ENCODE measurements at places on chromosomes 5 and 9.

GRCh38 chr5:146765089-146765832, 113.3 kb downstream of the PPP2R2B start:
- DNase-seq, result no peak

DNA sequence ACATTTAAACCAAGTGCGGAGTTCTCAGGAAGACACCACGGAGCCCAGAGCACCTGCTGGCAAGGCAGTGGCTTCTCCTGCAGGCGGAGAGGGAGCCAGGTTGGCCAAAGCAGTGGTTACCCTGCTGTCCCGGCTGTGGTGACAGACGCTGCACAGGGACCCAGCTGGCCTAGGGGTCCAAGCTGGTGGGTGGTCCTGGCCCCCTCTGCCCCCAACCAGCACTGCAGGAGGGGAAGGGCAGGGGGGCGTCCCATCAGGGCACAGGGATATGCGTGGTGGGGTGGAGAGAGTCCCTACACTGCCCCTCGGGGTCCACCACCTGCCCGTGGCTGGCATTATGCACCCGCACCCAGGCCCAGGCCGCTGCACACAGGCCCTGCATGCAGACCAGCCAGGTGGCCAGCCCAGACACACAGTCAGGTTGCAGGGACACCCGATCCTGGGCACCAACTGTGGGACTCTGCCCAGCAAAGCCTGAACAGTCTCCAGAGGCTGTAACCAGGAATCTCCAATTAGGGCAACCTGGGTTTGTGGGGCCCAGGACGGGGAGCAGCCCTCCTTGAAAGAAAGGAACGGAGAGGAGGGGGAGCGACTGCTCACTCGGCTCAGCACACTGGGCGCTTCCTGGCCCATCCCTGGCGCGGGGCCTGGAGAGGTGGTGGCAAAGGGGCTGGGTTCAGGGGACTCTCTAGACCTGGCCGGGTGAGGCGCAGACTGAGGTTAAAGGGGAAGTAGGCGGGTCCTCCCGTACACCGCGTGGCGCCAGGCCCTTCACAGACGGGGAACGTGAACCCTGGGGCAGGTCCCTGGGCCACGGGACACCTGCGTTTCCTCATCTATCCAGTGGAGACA, 46.3 kb downstream of the NACC2 start:
- DNase-seq, result no peak

- DNase-seq, result no peak
Measured at GRCh38 chr5:165834891-165835290, 2329.5 kb downstream of the MAT2B start.

DNA sequence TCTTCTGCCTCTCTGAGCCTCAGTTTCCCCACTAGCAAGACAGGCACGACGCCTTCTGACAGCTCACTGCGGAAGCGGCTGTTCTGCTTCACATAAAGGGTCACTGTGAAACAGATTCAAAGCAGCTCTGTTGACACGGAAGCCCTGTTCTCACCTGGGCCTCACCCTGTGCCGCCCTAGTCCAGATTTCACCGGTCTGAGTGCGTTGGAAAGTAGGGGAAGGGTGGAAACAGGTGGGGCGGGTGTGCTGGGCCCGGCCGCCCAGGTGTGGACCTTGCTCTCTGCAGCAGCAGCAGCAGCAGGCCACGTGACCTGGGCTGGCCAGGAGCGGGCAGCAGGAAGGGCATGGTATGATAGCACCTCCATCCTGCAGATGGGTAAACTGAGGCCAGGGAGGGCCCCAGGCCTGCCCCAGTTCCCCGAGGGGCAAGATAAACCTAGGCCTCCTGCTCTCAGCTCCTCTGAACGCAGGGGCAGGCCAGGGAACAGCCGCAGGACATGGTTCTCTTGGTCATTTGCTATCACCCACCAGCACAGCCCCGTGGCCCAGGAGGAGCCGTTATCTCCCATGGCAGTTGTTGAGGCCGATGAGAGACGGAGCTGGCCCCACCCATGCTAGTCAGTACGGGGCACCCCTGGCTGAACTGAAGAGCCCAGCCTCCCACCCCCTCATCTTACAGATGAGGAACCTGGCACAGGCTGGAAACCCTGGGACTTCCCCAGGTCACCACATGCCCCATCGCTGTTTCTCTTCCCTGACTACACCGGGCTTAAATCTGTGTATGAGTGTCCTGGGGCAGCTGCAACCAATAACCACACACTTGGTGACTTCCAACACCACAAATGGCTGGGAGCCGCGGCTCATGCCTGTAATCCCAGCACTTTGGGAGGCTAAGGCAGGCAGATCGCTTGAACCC, 12.1 kb downstream of the PTGES2 start:
- DNase-seq, result no peak

DNA sequence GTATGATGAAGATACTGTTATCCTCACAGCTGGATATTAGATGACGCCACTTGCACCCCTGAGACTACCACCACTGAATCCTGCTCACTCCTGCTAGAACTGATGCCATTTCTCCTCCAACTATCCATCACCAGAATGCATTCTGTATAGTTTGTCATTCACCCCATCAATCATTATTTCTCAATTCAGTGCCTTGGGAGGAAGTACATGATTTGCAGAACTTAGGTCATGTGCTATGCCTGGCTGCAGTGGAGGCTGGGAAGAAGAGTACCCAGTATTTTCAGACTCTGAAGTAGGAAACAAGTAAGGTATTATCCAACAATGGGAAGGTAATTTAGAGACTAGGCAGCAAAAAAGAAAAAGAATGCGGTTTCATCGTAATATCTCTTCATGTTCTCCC, 26.2 kb upstream of the HSD17B4 start:
- DNase-seq, result no peak

GRCh38 chr5:98941131-98941883, 12.5 kb upstream of the CHD1 start:
- no peak for DNase-seq

DNA sequence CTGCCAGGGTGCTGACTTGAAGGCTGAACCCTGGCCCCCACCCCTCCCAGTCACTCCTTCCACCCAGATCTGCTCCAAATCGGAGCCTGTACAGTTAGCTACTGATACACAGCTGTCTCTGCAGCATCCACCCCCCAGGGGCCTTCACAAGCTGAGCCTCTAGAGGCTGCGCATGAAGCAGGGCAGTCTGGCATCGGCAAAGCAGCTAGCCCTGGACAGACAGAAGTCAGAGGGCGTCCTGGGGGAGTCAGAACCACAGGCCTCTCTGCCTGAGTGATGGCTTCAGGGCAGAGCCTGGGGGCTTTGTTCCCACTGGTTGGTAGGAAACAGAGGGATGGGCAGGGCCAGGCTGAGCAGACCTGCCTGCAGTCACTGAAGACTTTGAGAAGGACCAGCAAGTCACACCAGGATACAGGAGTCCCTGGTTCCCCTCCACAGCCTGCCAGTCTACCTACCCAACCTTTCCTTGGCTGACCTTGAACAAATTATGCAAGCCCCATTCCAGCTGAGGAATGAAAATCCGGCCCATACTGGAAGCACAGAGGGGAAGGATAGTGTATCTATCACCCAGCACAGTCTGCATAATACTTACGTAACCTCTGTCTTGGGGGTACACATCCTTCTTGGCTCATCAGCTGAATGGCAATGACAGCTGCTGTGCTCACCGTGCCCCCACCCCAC, 8.8 kb downstream of the VDAC1 start:
- no peak for DNase-seq

GRCh38 chr9:127283135-127283534, 18.6 kb downstream of the GARNL3 start:
- DNase-seq, result no peak

- DNase-seq, result no peak
Measured at GRCh38 chr5:64972591-64972990, 203.9 kb downstream of the CWC27 start.

- DNase-seq, result no peak
Measured at GRCh38 chr9:134847752-134848432, 32.7 kb upstream of the FCN2 start.

- DNase-seq, result no peak
Measured at GRCh38 chr9:89889865-89890264, 285.1 kb downstream of the GADD45G start.

Data from stimulated activated CD4-positive, alpha-beta T cell treated with anti-CD3 and anti-CD28 coated beads, Interleukin-12 subunit alpha, Interleukin-12 subunit beta, amount 100 ng/mL, for 24 hours (primary cell).